ENCODE measurements at places on chromosomes 12 and 14.
A peak's percentile ranks its signal among the peaks of the same experiment; 100 is the strongest.

- DNase-seq, result no peak
These were observed 107.7 kb downstream of the ESR2 start for GRCh38 chr14:64186231-64187129.

- no peak for DNase-seq
These were observed 58.0 kb upstream of the PSMA6 start for GRCh38 chr14:35234012-35234805.

GRCh38 chr14:72315714-72316113, 383.5 kb downstream of the RGS6 start:
- no peak for DNase-seq

DNA sequence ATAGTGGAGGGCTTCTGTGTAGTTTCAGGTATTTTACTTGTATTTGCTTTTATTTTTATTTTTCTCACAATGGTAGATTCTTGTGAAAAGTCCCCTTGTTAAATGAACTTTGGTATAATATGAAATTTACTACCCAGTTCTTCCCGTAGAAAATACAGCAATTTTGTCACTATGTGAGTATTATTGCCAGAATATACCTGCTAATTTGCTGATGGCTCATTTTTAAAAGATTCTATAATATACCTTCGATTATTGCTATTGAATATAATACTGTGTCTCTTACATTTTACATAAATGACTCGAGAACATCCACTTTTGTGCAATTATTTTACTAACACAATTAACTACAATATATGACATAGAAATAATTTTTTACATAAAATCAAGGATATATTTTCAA, 262.3 kb upstream of the NOVA1 start:
- no peak for DNase-seq

- no peak for DNase-seq
These were observed 153.2 kb upstream of the ABCD2 start for GRCh38 chr12:39772821-39773259.

DNA sequence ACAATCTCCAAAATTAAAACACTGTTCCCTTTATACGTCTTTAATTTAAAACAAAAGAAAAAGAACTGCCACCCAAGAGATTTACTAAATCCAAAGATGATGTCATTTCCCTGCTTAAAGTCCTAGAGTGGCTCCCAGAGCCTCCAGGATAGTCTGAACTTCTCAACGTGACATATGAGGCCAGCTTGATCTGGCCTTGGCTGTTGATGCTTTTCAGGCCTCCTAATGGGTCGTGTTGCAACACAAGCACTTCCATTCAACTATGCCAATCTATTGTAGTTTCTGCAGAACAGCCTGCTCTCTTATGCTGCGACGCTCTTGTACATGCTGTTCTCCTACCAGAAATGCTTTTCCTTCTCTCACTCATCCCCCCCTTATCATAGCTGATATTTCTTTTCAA, 35.7 kb downstream of the LGR5 start:
- no peak for DNase-seq

DNA sequence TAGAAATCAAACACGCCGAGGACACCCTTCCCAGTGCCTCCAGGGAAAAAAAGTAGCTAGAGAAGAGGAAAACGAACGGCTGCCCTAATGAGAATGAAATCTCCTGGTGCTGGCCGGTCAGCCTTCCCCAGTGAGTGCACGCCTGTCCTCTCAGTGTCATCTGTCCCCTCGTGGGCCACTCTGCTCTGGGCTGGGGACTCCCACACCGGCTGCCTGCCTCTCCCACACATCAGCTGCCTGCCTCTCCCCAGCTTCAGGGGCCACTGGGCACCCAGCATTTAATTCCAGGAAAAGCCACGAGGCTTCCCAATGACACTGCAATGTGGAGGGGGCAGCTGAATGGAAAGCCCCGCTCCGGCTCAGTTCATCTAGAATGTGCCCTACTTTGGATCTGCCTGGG, 59.0 kb downstream of the CCDC85C start:
- DNase-seq, result no peak

GRCh38 chr12:131720921-131721320, 10.0 kb downstream of the SFSWAP start:
- DNase-seq, result no peak

- DNase-seq, result no peak
These were observed 276.7 kb downstream of the RASSF9 start for GRCh38 chr12:85559536-85559935.

DNA sequence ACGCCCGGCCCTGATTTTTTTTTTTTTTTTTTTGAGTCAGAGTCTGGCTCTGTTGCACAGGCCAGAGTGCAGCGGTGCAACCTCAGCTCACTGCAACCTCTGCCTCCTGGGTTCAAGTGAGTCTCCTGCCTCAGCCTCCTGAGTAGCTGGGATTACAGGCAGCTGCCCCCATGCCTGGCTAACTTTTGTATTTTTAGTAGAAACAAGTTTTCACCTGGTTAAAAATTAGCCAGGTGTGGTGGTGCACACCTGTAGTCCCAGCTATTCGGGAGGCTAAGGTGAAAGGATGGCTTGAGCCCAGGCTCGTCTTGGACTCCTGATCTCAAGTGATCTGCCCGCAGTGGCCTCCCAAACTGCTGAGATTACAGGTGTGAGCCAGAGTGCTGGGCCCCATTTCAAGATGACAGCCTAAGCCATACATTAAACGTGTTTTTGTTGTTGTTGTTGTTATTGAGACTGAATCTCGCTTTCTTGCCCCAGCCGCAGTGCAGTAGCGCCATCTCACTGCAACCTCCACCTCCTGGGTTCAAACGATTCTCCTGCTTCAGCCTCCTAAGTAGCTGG, 42.7 kb upstream of the EAPP start:
- DNase-seq, result no peak

- DNase-seq, result peak; percentile 35
These were observed 723.7 kb downstream of the C12orf50 start for GRCh38 chr12:87305481-87305880.

DNA sequence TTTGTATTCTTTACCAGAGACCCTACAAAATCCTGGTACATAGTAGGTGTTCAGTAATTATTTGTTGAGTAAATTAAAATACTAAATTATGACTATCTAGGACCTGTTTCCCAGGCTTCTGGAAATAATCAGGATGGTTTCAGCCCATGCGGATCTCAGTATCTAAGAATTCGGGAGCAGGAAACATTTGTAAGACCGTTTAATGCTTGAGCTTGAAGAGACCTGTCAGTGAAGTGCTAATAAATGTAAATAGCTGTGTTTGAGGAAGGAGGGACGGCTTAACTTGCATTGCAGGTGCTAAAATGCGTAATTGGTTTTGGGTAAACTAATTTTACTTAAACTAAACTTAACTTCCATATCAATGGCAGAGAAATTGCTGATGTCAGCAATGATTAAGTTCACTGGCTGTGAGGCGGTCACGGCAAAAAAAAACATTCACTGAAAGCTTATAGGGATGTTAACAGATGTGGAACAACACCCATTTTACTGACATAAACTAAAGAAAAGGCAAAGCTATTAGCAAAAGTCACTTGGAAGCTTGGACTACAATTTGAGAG, 28.6 kb upstream of the AEBP2 start:
- no peak for DNase-seq

- DNase-seq, result no peak
These were observed 4.9 kb upstream of the GPR132 start for GRCh38 chr14:105069871-105070759.

GRCh38 chr12:66823857-66824570, 145.1 kb upstream of the GRIP1 start:
- DNase-seq, result no peak
